ENCODE measurements at places on chromosomes 1 and 21.

GRCh38 chr1:58904299-58905125 is 120.7 kb upstream of the JUN start:
- DNase-seq: no peak

GRCh38 chr1:7953850-7954609 is 7.5 kb upstream of the PARK7 start:
- DNase-seq: no peak

GRCh38 chr21:46469275-46469674 is 10.6 kb downstream of the DIP2A start:
- DNase-seq: no peak

GRCh38 chr1:80799457-80799856 is 1001.3 kb upstream of the ADGRL2 start:
- DNase-seq: no peak

- no peak for DNase-seq
Observed at GRCh38 chr1:20935717-20936116, 148.6 kb upstream of the HP1BP3 start.

- DNase-seq: no peak
Observed at GRCh38 chr1:34896612-34897011, 32.8 kb downstream of the DLGAP3 start.

DNA sequence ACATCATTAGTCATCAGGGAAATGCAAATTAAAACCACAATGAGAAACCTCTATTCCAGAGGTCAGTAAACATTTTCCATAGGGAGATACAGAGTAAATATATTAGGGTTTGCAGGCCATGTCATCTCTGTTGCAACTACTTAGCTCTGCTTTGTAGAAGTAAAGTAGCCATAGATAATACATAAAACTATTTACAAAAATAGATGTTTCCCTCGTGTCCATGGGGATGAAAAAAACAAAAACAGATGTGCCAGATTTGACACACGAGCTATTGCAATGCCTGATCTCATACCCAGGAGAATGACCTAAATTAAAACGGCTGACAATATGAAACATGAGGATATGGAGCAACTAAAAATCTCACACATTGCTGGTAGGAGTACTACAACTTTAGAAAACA is 17.3 kb downstream of the LTN1 start:
- no peak for DNase-seq

GRCh38 chr1:216119600-216119999 is 303.6 kb downstream of the USH2A start:
- no peak for DNase-seq

DNA sequence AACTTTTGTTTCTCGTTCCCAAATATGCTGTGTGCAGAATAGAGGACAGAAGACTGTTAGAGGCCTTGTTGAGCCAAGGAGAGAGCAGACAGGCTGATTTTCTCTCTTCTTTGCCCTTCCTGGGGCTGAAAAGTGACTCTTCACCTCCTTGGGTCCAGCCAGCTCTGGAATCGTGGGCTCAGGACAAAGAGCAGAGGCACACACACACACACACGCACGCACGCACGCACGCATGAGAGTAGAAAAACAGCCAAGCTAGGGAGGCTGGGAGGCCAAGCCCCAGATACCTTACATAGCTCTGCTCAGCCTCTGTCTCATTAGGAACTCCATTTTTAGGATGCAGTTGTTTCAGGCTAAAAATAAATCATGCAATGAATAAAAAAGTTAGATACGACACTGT is at the start of gene CASQ2:
TSS of gene CASQ2 (minus strand) at position 166 of the 400 bp plus-strand sequence. CDS start 173 bp downstream, outside the sequence.
- DNase-seq: no peak

DNA sequence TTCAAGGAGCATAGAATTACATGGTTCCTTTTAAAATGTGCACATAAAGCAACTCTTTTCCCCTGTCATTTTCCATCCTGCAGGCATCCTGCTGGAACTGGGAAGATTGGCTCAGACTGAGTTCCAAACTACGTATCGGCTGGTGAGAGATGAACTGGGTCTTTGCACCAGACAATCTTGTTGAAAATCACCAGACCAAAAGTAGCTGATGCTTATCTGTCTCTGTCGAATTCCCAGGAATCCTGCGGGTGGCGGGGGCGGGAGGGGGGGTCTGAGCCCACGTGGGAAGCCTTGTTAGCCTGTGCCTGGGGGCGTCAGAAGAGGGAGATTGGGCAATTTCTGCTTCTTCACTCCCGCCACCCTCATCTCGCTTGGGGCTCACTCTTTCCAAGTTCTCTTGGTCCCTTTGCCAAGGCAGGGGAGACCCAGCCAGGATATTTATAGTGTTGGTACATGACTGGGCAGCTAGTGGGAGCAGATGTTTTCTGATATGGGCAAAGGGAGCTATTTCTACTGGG is 90.1 kb upstream of the SLC25A33 start:
- DNase-seq: no peak

- no peak for DNase-seq
Observed at GRCh38 chr1:170332801-170333200, 187.0 kb downstream of the NTMT2 start.

- no peak for DNase-seq
Observed at GRCh38 chr1:245856944-245857531, 650.0 kb downstream of the SMYD3 start.

DNA sequence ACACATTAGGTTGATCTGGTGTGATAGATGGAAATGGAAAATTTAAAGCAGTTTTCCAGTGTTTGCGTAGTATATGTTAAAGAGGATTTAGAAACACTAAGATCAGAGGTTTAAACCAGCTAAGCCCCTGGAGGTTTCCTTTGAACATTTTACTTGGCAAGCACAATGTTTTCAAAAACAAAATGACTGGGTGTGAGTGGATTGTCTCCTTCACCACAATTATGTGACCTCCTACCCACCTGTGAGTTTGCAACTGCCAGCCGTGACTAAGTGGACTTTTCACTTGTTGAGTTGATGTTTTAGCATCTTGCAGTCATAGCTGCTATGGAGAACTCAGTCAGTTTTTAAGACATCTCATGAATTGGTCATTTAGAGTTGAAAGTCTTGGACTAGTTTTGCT is 4.7 kb downstream of the CCDC190 start:
- no peak for DNase-seq

- DNase-seq: no peak
Observed at GRCh38 chr21:32162727-32163320, 116.0 kb downstream of the MIS18A start.

GRCh38 chr1:3611170-3612019 is at the start of gene MEGF6:
Gene MEGF6 (minus strand): TSS chr1:3611508. CDS start chr1:3611268, 240 bp downstream.
- no peak for DNase-seq

- no peak for DNase-seq
Observed at GRCh38 chr1:201344206-201345080, 33.0 kb downstream of the TNNT2 start.

DNA sequence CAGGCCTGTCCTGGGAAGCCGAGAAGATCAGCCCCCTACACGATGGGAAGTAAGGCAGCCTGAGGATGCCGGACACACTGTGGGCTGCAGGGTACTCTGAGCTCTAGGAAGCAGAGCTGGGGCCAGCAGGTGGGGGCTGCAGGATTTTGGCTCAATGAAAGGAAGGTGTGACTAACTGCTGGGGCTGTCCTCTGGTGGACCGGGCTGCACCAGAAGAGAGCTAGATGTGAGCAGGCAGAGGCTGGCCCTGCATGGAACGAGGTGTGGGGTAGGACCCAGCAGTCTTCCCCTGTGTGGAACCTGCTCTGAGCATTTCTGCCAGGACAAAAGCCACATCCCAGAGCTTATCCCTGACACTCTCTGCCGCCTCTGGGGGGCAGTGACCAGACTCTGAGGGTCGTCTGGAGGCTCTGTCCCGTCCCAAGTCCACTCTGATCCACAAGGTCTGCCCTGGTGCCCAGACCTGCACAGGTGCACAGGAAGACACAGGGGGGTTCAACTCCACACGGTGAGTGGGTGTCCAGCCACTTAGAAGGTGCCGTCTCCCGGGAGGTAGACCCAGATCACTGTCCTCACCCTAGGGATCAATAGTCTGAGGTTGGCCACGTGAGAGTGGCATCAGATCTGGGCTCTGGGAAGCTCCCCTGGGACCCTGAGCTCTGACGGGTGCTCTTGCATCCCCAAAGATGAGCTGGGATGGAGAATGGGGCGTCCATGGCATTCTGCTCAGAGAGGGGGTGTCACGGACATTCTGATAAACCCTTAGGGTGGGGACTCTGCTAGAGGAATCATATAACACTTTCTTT is 187.6 kb upstream of the VAMP3 start:
- no peak for DNase-seq

- no peak for DNase-seq
Observed at GRCh38 chr1:237736372-237737029, 154.2 kb downstream of the ZP4 start.

- no peak for DNase-seq
Observed at GRCh38 chr1:8378981-8379470, 61.1 kb downstream of the SLC45A1 start.

- no peak for DNase-seq
Observed at GRCh38 chr1:19975423-19976193, 3.8 kb downstream of the PLA2G2A start.

DNA sequence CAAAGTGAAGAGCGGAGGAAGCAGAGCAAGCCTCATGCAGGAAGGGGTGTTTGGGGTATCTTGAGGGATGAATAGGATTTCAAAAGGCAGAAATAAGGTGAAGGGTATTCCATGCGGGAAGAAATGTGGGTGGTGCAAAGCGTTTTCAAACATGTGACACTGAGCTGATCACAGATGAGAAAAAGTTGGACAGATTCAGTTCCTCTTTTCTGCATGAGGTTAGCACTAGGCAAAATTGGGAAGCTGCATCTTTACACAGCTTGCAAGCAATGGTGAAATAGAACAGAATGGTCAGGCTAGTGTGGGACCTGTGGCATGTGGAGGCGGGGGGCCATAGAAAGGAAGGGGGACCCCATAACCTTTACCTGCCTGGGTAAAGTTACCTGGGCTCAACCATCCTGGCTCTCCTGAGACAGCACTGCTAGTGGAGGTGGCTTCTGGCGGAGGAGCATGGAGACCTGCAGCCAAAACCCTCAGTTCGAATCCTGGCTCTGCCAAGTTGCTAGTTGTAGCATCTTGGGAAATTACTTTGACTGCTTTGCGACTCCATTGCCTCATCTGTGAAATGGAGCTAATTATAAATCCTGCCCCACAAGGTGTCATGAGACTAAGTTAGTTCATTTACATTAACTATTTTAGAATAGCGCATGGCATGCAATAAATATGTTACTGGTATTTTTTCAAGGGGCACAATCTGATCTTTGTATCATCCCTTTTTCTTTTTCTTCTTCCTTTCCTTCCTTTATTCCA is 16.4 kb downstream of the KCNA10 start:
- no peak for DNase-seq

DNA sequence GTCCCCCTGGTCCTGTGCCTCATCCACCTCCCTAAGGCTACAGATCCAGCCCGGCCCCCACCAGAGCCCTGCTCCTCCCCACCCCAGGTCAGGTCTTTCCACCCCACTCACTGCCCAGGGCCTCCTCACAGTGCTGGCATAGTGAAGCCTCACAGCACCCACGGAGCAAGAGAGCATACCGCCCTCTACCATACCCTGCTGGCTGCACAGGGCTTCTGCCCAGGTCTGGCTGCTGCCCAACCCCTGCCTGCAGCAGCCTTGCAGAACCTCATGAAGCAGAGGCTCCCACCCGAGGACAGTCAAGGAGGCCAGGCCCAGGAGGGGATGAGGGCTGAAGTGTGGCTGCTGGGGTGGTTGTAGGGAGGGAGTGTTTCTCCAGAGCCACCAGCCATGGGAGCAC is 19.7 kb upstream of the ARF1 start:
- no peak for DNase-seq

DNA sequence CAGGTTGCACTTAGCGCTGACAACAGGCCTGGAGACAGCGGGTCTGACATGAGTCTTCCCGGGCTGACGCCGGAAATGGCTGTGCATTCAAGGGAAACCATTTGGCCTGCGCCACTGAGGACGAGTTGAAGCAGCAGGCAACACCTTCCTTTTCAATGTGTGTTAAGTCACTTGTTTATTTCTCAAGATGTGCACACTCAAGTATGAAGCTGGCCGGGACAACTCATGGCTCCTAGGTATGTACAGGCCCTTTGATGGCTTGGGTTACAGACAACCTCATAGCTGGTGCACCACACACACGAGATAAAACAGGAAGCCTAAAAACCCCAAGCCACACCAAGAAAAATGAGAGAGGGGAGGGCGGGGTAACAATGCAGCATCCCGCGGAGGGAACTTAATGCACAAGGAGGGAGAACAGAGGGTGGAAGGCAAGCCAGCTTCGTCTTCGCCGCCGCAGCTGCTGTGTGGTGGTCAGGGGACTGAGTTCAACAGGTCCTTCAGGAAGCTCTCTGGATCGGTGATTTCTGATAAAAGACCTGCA is 118.0 kb upstream of the IFFO2 start:
- no peak for DNase-seq

DNA sequence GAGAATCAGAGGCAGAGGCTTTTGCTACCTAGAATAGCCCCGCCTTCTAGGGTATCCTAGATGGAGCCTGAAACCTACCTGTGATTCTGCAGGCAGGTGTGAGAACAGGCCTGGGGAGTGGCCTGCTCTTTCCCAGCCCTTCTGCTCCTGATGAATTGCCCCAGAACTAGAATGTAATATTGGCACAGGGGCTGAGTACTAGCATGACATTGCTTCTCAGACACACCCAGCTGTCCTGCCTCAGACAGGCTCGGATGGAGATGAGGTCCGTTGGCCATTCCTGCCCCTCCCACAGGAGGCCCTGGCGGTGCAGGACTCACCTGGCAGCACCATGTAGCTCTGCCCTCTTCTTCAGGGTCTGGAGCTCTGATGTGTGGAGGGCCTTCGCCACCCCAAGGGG is 237.6 kb downstream of the GRIK3 start:
- no peak for DNase-seq

- DNase-seq: no peak
Observed at GRCh38 chr1:1340791-1341548, 8.2 kb downstream of the DVL1 start.

DNA sequence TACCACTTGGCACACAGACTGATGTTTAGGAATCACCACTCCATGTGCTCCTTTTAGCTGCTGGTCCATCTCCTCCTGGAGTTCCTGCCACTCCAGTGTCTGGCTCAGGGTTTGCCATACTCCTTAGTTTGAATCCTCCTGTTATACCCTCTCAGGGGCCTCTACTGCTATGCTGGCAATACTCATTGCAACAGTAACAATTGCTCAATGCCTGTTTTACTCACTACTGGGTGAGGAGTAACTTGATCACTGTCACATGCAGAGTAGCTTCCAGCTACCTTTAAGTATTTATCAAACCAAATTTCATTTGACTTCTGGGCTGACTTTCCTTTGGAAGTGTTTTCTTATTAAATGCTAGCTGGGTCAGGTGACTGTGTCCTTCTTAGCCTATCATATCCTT is 107.2 kb upstream of the WLS start:
- DNase-seq: no peak

- no peak for DNase-seq
Observed at GRCh38 chr1:207051191-207051943, at the start of gene YOD1. Gene YOD1 (minus strand): TSS chr1:207051208. CDS start chr1:207051030, 178 bp downstream.
